ENCODE measurements at places on chromosomes 11 and 22.
A peak's percentile ranks its signal among the peaks of the same experiment; 100 is the strongest.

GRCh38 chr11:125075242-125075625 lies 12.1 kb downstream of the SLC37A2 start:
- no peak for DNase-seq

GRCh38 chr11:64148917-64149617 lies 16.8 kb downstream of the MACROD1 start:
- no peak for DNase-seq

- no peak for DNase-seq
These were observed 607.9 kb downstream of the NTM start for GRCh38 chr11:131978351-131978750.

GRCh38 chr11:75326439-75326810 lies 25.0 kb downstream of the ARRB1 start:
- no peak for DNase-seq

- peak; percentile 39 for DNase-seq
These were observed 32.2 kb downstream of the TRMU start for GRCh38 chr22:46367707-46368191.

- no peak for DNase-seq
These were observed 15.9 kb downstream of the IL10RA start for GRCh38 chr11:118002010-118002540.

GRCh38 chr22:22746963-22747933 lies 102.8 kb downstream of the GGTLC2 start:
- no peak for DNase-seq

GRCh38 chr22:36913427-36914389 lies at the start of gene CSF2RB:
Gene CSF2RB (plus strand): TSS chr22:36913628. CDS start chr22:36922208, 8,580 bp downstream.
- no peak for DNase-seq

GRCh38 chr11:109856928-109857327 lies 236.3 kb upstream of the ZC3H12C start:
- no peak for DNase-seq

- no peak for DNase-seq
These were observed 883 bp upstream of the HMOX1 start for GRCh38 chr22:35380013-35380412.

- no peak for DNase-seq
These were observed 20.9 kb downstream of the SOX6 start for GRCh38 chr11:16335236-16335962.

- DNase-seq, result no peak
These were observed 11.1 kb upstream of the ANO1 start for GRCh38 chr11:70067036-70067435.

Data from activated naive CD4-positive, alpha-beta T cell (primary cell).